ENCODE measurements at places on chromosomes 11 and 22.
A peak's percentile ranks its signal among the peaks of the same experiment; 100 is the strongest.

DNA sequence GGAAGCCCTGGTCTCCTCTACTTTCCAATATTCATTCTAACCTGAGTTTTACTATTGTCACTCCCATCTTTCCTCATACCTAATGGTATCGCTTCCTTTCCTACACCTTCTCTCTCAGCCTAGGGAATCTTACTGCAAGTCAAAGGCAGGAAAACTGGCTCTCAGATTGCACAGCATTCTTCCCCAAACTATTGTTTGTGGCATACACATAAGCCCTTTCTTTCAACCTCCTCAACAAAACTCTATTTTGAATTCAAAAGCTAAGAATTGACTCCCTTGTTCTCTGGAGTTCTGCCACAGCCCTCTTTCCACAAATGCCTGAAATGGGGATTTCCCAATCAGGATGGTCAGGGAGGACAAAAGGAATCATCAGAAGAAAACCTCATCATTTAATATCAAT lies 181.5 kb downstream of the FAM76B start:
- no peak for DNase-seq

DNA sequence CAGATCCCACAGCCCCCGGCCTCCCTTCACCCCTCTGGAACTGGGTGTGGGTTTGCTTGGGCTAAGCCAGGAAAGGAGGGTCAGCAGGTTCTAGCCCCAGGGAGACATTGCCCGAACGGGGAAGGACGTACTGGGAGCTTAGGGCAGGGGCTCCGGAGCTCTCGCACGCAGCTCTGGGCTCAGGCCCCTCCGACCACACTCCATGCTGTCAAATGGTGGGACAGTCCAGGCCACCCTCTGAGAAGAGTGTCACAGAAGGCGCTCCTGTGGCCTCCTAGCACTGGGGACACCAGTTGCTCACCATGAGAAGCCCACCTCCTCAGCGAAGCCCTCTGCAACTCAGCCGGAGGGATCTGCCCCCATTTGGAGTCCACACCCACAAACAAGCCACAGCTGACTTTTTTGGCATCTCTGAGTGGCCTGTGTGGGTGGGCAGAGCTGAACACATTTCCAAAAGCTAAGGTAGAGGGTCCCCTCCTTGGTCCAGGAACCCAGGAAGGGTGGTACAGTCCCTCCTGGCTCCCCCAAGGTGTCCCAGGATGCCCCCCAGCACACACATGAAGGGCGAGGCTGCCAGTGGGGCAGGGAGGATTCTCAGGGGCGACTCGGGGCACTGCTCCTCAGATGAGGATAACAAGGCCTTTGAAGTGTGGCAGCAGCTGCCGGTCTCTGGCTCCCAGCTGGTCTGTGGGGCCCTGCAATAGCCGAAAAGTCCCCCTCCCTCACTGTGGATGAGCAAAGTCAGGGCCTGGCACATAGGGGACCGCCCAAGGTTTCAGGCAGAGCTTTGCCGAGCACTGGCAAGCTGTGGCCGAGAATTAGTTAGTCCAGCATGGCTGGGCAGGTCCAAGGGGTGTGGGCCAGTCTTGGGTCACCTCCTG lies 13.0 kb upstream of the TEF start:
- no peak for DNase-seq

GRCh38 chr22:32545801-32546200 lies 71.2 kb downstream of the FBXO7 start:
- DNase-seq = no peak

DNA sequence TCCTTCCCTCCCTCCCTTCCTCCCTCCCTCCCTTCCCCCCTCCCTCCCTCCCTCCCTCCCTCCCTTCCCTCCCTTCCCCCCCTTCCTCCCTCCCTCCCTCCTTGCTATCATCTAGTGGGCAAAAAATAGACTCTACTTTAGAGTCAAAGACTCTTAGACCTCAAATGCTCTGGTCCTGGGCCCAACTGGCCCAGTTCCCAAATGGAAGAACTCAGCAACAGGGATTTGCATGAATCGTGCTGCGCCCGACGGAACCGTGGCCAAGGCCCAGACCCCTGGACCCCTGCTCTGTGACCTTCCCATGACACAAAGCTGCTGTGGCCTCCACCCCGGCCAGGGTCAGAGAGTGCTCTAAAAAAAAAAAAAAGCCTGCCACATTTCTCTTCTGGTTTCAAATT lies 97.4 kb downstream of the WNT7B start:
- DNase-seq = no peak

DNA sequence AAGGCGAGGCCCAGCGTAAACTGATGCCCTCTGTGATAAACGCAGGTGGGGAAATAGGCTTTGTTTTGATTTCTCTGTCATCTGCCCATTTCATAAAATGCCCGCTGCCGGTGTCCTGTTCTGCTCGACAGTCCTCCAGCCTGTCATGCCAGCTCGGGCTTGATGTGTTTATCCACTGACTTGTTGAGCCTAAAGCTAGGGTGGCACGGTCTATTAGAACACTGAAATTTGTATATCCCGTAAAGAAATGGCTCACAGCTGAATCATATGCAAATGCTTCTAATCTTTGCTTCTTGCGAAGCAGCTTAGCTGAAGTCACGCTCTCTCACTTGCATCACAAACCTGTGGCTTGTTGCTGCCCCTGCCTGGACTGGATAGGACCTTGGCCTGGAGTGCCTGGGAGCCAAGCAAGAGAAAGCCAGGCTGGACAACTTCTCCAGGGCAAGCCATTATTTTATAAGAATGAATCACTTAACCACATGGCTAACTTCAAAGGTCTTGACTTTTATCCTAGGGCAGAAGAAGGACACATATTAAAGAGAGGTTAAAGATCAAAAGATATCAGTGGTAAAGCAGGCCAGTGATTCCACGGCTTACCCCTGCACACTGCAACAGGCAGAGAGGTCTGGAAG lies 33.1 kb downstream of the EHF start:
- no peak for DNase-seq

- no peak for DNase-seq
Observed at GRCh38 chr22:50737728-50738648, at the start of gene ACR. ACR (plus strand) TSS chr22:50738204; CDS start chr22:50738236, 32 bp downstream.

DNA sequence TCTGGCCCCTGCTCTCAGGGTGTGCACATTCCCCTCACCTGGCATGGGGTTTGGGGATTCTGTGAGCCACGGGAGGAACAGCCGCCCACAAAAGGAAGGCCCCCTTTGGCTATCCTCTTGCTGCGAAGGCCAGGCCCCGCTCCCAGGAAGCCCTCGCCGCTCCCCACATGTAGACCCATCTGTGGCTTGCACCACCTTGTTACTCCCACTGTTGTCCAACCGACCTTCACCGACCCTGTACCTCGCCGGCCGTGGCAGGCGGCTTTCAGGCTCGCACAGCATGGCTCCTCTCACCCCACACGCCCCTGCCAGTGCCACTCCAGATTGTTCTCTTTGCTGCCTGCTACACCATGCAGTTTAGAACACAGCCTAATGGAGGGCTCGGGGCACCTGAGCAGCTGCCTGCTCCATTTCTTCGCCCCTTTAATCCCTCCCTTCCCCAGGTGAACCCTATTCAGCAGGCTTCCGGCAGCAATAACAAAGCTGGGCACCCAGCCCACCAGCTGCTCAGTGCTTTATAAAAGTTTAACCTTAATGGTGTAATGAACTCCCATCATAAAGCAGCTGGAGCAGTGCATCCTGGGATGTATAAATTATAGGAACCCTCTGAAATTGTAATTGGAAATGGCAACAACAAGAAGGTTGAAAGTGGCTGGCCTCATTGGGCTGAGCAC lies 10.7 kb downstream of the DAGLA start:
- DNase-seq = no peak

- no peak for DNase-seq
Observed at GRCh38 chr11:2306452-2306823, 4.6 kb downstream of the TSPAN32 start.

- DNase-seq = no peak
Observed at GRCh38 chr11:82901922-82902485, 468 bp downstream of the DDIAS start.

GRCh38 chr22:27654546-27655445 lies 146.8 kb downstream of the MN1 start:
- DNase-seq = no peak

DNA sequence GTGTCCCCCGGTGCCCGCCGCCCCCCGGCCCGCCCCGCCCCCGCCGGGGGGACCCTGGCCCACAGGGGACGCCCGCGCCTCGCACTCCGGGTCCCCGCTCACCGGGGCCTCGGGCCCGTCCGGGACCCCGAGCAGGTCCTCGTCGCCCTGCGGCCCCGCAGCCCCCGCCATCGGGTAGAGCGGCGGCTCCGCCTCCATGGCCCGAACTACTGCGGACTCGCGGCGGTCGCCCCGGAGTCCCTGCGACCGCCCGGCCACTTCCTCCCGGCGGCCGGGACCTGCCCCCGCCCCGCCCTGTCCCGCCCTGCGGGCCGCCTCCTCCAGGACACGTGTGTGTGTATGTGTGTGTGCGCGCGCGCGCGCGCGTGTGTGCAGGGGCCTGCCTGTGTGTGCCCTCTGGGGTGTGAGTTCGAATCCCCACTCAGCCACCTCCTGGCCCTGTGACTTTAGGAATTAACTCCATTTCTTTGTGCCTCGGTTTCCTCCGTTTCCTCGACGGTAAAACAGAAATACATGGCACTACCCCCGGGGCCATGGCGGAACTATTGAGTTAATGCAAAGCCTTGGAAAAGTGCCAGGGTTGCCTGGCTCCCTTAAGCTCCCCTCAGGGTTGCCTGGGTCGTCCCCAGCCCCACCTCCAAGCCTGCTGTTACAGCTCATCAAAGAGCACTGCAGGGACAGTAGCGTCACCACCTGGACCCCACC lies at the start of gene UNC93B1:
Gene UNC93B1, minus strand, starts transcription at position 252 of the 705 bp plus-strand sequence. Its CDS starts 54 bp downstream, at position 198.
- DNase-seq = peak; percentile 61

- DNase-seq = no peak
Observed at GRCh38 chr11:35567737-35568465, 42.5 kb upstream of the PAMR1 start.

GRCh38 chr11:3942160-3942955 lies 86.9 kb downstream of the STIM1 start:
- DNase-seq = no peak

GRCh38 chr11:112611771-112612170 lies 349.4 kb upstream of the NCAM1 start:
- no peak for DNase-seq

- DNase-seq = no peak
Observed at GRCh38 chr11:95680169-95680929, 109.2 kb downstream of the FAM76B start.

GRCh38 chr11:86748296-86748695 lies 52.0 kb upstream of the PRSS23 start:
- no peak for DNase-seq

GRCh38 chr11:62124186-62125113 lies 639 bp downstream of the INCENP start:
- DNase-seq = no peak

GRCh38 chr11:79309407-79309806 lies 131.4 kb downstream of the TENM4 start:
- no peak for DNase-seq

DNA sequence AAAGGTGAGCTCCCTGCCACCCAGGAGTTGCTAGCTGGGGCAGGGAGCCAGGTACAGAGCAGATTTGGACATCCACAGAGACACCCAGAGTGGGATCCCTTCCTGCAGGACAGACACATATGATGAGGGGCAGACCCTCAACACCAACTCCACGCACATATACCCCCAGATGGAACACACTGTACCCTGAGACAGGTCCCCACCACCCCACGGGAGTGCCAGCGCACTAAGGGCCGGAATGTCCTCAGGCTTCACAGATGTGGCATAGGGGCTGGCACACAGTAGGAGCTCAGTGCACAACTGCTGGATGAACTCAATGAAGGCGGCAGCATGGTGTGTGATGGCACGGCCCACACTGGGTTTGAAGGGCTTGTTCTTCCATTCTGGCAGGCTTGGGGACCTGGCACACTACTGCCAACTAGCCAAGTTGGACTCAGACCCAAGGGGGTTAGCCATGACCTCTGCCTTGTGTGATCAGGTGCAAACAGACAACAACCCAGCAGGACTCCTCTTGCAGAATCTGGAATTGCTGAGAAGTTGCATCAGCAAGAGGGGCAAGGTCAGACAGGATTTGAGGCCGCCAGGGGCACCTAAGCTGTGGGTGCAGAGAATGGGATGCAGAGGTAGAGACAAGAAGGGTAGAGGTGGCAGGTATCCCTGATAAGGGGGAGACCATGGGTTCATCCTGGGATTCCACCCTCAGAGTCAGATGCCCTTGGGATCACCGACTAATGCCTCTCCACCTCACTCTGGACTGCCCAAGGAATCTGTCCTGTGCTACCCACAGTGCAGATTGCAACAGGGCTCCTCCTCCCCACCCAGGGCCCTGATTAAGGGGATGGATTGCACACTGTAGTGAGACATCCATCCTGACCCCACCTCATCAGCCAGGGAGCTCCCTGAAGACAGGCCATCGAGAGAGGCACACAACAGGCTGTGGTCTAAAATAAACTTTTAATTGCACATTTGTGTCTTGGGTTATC lies 2.4 kb downstream of the C22orf15 start:
- DNase-seq = no peak

- DNase-seq = no peak
Observed at GRCh38 chr22:38468443-38469305, 778 bp downstream of the KDELR3 start.

GRCh38 chr11:94583866-94584500 lies 16.8 kb downstream of the PIWIL4 start:
- DNase-seq = no peak

- no peak for DNase-seq
Observed at GRCh38 chr22:31625661-31626426, 36.2 kb downstream of the PISD start.

DNA sequence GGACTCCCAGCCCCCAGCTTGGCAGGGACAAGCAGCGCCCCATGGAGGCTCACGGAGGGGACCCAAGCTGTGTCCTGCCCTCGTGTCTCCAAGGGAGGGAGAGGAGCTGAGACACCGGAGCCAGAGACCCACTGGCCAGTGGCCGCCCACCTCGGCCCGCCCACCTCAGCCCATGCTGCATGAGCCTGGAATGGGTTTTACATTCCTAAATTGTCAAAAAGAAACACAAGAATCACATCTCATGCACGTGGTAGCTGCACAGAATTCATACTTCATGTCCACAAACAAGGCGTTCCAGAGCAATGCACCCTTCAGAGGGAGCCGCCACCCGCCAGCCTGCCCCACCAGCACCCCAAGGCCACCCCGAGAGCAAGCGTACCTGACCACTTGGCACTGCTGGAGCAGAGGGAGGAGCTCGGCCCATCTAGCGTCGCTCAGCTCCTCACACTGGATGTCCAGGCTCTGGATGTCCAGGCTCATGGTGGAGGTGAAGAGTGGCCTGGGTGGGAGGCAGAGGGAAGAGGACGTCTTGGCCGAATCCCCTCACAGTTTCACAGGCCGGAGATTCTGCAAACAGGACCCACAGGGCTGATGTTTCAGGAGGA lies 5.3 kb downstream of the RNH1 start:
- DNase-seq = no peak

- DNase-seq = peak; percentile 29
Observed at GRCh38 chr22:22576244-22576988, 17.4 kb upstream of the PRAME start.

- no peak for DNase-seq
Observed at GRCh38 chr11:1778141-1778911, 14.6 kb upstream of the CTSD start.

- no peak for DNase-seq
Observed at GRCh38 chr22:26259510-26259909, 90.2 kb downstream of the SEZ6L start.

GRCh38 chr22:35528927-35529326 lies 11.7 kb upstream of the RASD2 start:
- no peak for DNase-seq
